ENCODE measurements at places on chromosomes 12 and 14.

- DNase-seq = no peak
These were observed 37.1 kb upstream of the LMNTD1 start for GRCh38 chr12:25590011-25590721.

DNA sequence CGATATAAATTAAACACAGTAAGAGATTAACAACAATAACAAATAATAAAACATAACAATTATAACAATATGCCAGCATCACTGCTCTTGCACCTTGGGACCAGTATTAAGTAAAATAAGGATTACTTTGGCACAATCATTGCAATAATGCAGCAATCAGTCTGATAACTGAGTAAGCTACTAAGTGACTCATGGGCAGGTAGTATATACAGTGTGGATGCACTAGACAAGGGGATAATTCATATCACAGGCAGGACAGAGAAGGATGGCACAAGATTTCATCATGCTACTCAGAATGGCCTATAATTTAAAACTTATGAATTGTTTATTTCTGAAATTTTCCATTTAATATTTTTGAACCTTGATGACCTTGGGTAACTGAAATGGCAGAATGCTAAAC lies 290.7 kb downstream of the ALG10B start:
- no peak for DNase-seq

DNA sequence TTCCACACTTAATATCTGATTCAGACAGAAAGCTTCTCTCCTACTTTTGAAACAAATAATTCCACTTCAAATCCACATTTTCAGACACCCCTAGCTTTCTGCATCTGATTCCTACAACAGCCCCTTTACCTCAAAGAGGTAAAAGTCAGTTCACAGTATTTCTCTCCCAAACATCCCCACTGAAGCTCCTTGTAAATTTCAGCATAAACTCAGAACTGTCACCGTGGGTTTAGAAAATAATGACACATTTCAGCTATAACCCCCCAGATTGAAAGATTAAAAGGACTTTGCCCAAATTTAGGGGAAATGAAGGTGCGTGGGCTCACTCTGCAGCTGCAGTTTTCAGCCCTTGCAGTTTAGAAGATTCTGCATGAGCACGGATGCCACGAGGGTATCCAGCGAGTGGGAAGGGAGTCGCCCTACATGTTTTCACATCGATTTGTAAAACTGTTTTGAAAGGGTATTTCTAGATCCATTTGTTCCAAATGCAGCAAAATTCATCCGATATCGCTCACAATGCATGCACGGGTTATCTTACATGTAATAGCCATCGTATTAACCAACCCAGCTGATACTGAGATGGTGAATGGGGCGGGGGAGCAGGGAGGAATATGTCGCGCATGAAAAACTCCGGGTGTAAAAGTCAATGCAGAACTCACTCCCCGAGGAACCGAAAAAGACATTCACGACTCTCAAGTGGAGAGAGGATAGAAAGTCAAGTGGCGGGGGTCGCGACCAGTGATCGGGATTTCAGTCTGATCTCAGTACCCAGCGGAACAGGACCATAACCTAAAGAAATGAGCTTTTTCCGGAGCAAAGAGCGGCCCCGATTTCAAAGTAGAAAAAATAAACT lies 5.0 kb upstream of the CCND2 start:
- no peak for DNase-seq

DNA sequence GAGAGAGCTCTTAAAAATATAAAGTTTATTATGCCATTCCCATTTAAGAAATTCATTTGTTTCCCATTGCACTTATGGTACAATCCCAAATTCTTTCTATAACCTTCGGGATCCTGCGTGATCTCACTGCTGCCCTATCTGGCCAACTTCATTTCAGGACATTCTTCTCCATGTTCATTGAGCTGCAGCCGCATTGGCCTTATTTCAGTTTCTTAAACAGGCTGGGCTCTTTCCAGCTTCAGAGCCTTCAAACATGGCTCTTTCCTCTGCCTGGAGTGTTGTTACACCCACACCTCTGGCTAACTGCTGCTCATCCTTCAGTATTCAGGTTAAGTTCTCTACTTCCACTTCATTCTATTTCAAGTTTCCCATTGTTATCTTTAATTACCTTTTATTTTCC lies 58.5 kb upstream of the LRTM2 start:
- DNase-seq = no peak

DNA sequence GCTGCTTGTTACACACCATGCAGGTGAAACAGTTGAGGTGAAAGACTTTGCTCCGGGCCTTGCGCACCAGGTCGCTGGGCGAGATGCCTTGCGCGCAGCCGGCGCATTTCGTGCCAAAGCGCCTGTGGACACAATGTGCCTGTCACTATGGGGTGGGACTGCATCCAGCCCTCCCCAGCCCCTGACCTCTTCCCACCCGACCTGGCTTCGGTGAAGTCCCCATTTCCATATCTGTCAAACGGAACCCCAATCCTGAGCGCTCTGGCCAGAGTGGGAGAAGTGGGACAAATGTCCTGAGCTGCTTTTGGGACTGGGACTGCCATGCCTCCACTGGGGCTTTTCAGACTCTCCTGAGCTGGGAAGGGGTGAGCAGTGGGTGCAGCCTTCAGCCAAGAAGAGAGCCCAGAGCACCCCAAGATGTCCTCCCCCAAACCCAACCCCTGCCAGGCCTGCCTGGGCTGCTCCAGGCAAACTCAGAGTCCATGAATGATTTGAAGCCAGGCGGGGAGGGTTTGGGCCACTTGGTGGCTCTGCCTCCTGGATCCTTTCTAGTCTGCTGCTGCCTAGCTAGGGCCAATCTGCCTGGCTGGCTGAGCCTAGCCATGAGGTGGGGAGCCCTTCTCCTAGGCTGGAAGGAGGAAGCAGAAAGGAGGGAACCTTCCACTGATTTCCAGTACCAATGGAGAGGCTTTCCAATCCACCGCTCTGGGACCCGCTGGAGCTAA lies 2.3 kb downstream of the LHX5 start:
- DNase-seq = no peak

DNA sequence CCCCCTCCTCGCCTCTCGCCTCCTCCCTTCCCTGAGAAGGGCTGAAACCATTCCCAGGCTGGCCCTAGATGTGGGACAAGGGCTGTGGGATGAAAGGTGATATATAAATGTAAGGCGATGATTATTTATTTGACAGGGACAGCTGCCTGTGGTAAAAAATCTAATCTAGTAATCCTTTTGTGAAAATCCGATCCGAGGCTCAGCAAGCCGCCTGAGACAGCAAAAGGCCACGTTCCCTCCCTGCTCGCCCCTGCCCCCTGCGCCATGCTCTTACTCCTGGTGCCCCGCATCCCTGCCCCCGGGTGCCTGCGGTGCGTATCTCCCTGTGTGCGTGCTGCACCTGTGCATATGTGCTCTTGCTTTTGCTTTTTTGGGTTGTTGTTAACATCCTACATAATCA lies 65.2 kb downstream of the TSPAN9 start:
- no peak for DNase-seq

- no peak for DNase-seq
These were observed 3.3 kb downstream of the ALDH6A1 start for GRCh38 chr14:74080820-74081460.

DNA sequence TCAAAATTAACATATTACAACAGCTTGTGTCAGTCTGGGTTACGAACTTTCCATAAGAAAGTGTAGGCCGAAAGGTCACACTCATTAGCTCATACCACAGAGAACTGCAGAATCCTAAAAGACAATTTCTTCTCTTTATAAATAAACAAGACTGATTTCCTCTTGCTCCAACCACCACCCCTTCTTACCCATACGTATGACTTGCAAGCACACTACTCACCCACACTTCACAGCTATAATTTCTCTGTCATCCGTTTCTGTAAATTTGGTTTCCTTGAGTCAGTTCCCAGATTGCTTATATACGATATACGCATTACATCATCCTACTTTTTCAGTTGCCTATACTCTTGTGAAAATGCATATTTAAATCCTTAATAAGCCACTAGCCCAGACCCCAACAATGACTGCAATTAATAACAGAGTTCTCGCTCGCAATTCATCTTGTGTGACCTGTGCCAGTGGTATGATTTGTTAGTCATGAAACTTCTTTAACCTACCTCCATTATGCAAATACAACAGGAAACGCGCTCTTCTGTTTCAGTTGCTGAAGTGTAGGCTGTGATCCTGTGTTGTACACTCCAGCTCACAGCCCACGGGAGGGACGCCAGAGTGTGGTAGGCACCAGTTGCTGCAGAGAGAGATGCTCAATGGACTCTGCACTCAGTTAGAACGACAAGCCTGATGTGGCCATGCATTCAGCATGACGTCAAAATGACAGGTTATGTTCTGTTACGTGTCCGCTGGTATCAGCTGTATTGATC lies 417.6 kb downstream of the PDZRN4 start:
- no peak for DNase-seq

DNA sequence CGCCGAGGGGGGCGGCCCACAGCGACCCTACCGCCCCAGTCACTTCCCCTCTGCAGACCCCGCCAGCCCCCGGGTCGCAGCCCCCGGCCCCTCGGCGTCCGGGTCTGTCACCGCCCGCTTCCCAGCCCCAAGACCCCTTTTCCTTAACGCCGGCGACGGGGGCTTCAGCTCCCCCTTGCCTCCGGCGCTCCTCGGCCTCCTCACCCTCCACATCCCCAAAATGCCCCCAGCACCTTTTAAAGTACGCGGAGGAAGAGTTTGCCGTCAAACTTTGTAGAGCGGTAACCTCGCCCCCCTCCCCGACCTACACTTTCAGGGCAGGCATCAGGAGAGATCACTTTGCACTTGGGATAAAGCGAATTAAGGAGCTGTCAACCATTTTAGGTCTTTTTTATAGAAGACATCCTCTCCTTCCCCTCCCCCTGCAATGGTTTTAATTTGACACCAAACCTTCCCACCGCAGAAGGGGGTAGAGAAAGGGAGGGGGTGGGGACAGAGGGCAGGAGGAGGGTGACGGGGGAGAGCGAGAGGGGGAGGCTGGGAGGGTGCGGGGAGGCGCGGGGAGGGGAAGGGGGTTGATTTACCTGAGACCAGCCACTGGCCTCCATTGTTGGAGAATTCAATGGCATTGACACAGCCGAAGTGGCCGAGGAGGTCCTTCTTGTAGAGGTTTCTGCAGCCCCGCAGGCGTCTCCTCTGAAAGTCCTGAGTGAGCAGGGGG lies 578 bp downstream of the DCAF5 start:
- DNase-seq = peak; percentile 64

- DNase-seq = no peak
These were observed 226.2 kb upstream of the LHX5 start for GRCh38 chr12:113697651-113698509.

DNA sequence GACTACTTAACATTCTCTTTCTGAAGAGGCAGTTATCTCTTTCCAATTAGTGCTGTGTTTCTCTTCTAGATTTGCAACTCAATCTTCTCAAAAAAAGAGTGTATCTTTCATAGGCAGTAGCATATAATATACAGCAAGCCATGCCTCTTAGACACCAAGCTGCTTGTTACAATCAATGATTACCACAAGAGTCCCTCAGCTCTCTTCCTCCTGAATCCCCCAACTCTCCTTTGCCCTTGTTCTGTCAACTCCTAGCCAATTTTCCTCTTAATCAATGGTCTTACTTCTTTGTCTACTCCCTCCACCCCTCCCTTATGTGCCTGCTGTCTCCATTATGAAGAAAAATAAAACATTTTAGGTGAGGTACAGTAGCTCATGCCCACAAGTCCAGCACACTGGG lies 2.6 kb downstream of the TMTC1 start:
- no peak for DNase-seq

- no peak for DNase-seq
These were observed 5.1 kb upstream of the DYNC1H1 start for GRCh38 chr14:101959277-101959676.

DNA sequence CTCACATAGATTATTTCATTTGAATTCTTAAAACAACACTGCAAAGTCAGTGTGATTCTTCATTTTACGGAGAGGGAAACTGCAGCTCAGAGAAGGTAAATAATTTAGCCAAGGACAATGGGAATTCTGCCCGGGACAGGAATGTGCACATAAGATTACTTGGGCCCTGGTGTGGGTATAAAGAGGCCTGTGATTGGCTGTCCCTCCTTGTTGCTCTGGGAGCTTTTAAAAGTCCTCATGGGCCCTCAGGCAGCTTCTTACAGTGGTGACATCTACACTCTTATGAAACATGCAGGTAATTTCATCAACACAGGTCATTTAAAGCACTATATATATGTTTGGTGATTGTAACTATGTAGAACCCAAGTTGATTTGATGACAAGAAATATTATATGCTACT lies 100.3 kb downstream of the ESR2 start:
- no peak for DNase-seq

DNA sequence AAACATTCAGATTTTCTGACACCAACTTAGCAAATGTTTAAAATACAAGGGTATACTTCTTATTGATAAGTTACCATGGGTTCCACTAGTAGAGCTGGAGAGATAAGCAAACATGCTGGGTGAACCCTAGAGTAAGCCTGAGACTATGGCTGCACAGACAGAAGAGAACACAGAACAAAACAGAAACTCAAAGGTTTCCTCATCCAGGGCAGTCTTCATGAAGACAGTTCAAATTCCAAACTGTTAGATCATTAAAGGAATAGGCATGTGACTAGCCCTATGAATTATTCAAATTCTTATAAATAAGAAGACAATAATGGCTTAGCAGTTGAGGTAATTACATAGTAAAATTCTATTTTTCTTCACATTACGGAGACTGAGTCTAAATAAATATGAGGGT lies 28.1 kb downstream of the BTBD7 start:
- DNase-seq = no peak

DNA sequence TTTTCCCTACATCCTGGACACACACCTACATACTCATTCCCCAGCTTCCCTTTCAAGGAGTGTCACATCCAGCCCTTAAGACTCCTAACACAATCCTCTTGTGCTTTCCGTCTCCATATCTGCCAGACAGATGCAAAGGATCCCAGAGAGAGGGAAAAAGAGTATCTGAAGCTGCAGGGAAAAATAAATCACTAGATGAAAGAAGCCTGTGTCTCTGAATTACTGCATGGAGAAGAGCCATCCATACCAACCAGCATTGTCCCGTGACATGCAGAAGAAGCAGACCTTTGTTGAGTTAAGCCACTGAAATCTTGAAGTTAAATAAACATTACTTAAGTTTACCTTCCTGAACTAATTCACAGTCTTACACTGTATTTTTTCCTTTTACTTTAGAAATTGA lies 54.6 kb downstream of the GTF2A1 start:
- DNase-seq = no peak

- no peak for DNase-seq
These were observed 104.0 kb upstream of the SLC16A7 start for GRCh38 chr12:59491877-59492276.

- DNase-seq = peak; percentile 13
These were observed 55.2 kb downstream of the SLC25A21 start for GRCh38 chr14:37116933-37117849.

DNA sequence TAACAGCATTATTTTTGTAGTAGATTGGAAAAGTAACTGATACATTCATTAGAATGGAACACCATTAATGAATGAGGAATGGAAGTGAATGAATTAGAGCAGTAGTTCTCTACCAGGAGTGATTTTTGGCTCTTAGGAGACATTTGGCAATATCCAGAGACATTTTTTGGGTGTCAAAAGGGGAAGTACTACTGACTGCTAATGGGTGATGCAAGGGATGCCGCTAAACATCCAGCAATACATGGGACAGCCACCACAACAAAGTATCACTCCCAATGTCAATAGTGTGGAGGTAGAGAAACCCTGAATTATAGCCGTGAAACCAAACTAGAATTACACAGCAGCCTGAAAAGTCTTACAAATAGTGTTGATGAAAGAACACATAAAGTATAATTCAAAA lies 1.5 kb downstream of the CHURC1 start:
- no peak for DNase-seq

GRCh38 chr12:116276652-116277466 lies 634 bp downstream of the MED13L start:
- peak; percentile 17 for DNase-seq

GRCh38 chr12:93526786-93527428 lies 45.6 kb upstream of the SOCS2 start:
- DNase-seq = peak; percentile 33

GRCh38 chr14:92316937-92317336 lies 6.0 kb upstream of the SLC24A4 start:
- no peak for DNase-seq

Data from DMS79 (cell line).